ENCODE measurements at places on chromosomes 5 and 9.

DNA sequence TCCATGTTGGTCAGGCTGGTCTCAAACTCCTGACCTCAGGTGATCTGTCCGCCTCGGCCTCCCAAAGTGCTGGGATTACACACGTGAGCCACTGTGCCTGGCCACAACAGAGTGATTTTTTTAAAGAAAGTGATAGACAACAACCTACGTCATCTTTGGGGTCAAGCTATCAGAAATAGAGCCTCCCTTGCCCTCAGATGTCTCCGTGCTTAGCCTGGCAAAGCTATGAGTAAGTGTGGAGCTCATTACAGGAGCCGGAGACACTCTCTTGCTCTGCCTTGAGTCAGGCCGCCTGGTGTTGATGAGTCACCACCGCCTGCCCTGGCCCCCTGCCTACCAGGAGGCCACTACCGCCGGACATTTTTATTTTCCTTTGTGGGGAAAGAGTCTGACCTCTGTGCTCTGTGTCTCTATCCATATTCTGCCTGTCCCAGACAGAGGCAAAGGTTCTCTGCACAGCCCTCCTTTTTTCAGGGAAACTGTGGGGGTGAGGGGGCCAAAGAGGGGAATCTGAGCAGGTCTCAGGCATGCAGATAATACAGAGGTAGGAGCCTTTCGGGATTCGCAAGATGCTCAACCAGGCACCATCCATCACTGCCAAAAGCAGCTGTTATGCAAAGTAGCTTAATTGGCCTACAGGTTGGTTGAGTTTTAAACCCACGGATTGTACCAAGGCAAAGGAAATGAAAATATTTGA, 123.7 kb upstream of the CPEB4 start:
- DNase-seq: peak; percentile 94

GRCh38 chr5:139982975-139983240, 60.2 kb downstream of the NRG2 start:
- no peak for DNase-seq

GRCh38 chr5:76479973-76480667, 77.0 kb downstream of the IQGAP2 start:
- DNase-seq: no peak

DNA sequence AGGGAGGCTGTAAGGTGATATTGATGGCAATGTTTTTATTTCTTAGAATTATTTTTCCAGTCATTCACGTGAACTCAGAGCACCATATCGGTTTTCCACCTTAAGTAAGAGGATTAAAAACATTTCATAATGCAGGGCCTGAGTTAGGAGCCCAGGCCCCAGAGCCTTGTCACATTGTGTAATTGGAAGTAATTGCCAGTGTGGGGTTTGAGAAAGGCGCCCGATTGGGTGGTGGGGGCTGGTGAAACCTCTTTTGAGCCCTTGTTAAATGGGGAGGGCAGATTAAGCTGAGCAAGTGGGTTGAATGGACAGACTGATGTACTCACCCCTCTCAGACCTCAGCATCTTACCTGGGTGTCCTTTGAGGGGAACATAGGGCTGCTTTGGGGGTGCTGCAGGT, 116.7 kb upstream of the PITX1 start:
- DNase-seq: no peak

- no peak for DNase-seq
Measured at GRCh38 chr9:101427957-101428655, 7.5 kb downstream of the ALDOB start.

- DNase-seq: no peak
Measured at GRCh38 chr5:77230727-77231470, 20.4 kb downstream of the PDE8B start.

- no peak for DNase-seq
Measured at GRCh38 chr5:98497418-98497817, 276.0 kb upstream of the RGMB start.

GRCh38 chr5:146646441-146646840, 130.5 kb upstream of the GPR151 start:
- DNase-seq: no peak

GRCh38 chr5:64502196-64502595, 3.6 kb upstream of the RGS7BP start:
- peak; percentile 72 for DNase-seq

GRCh38 chr9:18837402-18837801, 195.6 kb downstream of the SAXO1 start:
- DNase-seq: no peak

GRCh38 chr5:132962429-132963021, 909 bp downstream of the AFF4 start:
- DNase-seq: no peak

GRCh38 chr5:143440448-143441115, 37.1 kb upstream of the NR3C1 start:
- DNase-seq: no peak

- DNase-seq: no peak
Measured at GRCh38 chr5:112635771-112636731, 101.6 kb upstream of the APC start.

- no peak for DNase-seq
Measured at GRCh38 chr9:87540444-87541105, 42.9 kb downstream of the DAPK1 start.
